Activated T-cell treated with anti-CD3 and anti-CD28 coated beads, Interleukin-2, amount 50 U/mL, for 72 hours (primary cell): ENCODE measurements at places on chromosomes 2 and 18. TPM values are rescaled to one million over a fixed set of nuclear protein-coding genes. Genes with fewer than 3 reads are reported as not detected.
A peak's percentile ranks its signal among the peaks of the same experiment; 100 is the strongest.

The OSBPL6 gene
- 6.1 TPM for total RNA-seq

The LAMA1 gene
- total RNA-seq, result not detected

The TRIB2 gene
- total RNA-seq, result 2.4 TPM

The TRIP12 gene
- total RNA-seq, result 250 TPM

The CERKL gene
- total RNA-seq, result 0.07 TPM

The PLCL1 gene
- total RNA-seq, result 2.8 TPM

The NEU2 gene
- total RNA-seq, result not detected

The CDH7 gene
- not detected for total RNA-seq

The LRRTM4 gene
- not detected for total RNA-seq

The ABHD3 gene
- total RNA-seq, result 28.9 TPM

DNA sequence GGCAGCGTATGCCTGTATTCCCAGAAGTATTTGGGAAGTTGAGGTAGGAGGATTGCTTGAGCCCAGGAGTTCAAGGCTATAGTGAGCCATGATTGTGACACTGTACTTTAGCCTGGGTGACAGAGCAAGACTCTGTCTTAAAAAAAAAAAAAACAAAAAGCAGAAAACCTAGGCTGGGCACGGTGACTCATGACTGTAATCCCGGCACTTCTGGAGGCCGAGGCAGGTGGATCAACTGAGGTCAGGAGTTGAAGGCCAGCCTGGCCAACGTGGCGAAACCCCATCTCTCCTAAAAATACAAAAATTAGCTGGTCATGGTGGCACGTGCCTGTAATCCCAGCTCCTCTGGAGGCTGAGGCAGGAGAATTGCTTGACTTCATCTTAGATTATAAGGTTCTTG, 46.4 kb downstream of the MTA3 start:
- DNase-seq, result no peak

- no peak for DNase-seq
Observed at GRCh38 chr2:176383836-176384442, 114.7 kb downstream of the MTX2 start.

GRCh38 chr2:11215407-11215806, 60.1 kb downstream of the SLC66A3 start:
- DNase-seq, result no peak

- no peak for DNase-seq
Observed at GRCh38 chr2:240463866-240464481, 28.5 kb downstream of the GPC1 start.

DNA sequence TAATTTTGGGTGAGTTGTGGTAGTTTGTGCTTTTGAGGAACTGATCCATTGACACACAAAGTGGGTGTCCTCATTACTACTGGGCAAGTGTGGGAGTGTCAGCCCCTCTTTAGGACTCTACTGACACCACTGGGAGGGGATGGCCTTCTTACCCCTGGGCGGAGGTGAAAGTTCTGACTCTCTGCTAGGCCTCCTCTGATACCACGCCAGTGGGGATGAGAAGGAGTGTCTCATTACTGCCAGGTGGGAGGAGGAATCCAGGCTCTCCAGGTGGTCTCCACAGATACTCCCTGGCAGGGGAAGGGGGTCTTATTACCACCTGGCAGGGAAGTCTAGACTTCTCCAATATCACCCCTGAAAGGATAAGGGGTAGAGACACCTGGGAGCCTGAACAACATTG, 9.1 kb downstream of the LCLAT1 start:
- DNase-seq, result no peak

GRCh38 chr18:49855711-49856415, 42.5 kb upstream of the ACAA2 start:
- no peak for DNase-seq

GRCh38 chr2:196376984-196377877, 205.9 kb upstream of the STK17B start:
- DNase-seq, result peak; percentile 37

GRCh38 chr2:109646961-109647360, 32.8 kb downstream of the SOWAHC start:
- no peak for DNase-seq

DNA sequence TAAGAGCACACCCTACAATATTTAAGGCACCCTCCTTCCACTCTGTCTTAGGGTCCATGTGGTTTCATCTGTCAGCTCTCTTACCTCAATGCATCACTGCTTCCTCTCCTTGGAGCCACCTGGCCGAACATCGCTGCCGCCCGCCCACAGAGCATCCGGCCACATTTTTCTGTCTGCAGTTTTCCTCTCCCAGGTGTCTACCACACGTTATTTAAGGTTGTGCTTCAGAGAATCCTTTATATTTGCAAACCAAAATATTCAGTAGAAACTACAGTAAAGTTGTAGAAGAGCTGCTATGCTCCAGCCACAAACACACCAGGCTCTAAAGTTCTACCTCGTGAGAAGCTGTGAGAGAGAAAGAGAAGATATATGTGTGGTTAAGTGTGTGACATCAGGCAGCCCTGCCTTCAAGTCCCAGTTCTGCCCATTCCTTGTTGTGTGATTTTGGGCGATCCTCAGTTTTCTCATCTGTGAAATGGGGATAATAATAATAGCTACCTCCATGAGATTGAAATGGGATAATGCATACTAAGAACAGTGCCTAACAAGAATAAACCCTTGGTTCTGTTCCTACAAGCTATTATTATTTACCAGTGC, 4.9 kb upstream of the STK17B start:
- DNase-seq, result peak; percentile 81

- DNase-seq, result no peak
Observed at GRCh38 chr2:21270708-21271122, 146.9 kb downstream of the TDRD15 start.

- no peak for DNase-seq
Observed at GRCh38 chr2:185990861-185991525, 252.4 kb downstream of the FSIP2 start.

DNA sequence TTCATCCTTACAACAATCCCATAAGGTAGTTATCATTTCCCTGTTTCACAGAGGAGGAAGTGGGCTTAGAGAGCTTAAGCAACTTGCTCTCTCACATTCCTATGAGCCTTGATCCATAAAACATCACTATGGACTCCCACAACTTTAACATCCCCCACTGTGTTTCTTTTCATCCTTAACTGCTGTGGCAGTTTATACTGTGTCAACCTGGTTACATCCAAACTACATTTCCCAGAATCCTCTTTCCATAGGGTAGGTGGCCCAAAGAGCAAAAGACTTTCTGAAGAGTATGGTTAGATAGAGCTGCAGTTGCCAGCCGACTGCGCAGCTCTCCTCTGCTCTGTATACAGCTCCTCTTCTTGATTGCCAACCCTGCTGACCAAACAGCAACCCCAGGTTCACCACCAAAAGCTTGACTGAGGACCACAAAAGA, 22.5 kb downstream of the MAP3K2 start:
- no peak for DNase-seq

DNA sequence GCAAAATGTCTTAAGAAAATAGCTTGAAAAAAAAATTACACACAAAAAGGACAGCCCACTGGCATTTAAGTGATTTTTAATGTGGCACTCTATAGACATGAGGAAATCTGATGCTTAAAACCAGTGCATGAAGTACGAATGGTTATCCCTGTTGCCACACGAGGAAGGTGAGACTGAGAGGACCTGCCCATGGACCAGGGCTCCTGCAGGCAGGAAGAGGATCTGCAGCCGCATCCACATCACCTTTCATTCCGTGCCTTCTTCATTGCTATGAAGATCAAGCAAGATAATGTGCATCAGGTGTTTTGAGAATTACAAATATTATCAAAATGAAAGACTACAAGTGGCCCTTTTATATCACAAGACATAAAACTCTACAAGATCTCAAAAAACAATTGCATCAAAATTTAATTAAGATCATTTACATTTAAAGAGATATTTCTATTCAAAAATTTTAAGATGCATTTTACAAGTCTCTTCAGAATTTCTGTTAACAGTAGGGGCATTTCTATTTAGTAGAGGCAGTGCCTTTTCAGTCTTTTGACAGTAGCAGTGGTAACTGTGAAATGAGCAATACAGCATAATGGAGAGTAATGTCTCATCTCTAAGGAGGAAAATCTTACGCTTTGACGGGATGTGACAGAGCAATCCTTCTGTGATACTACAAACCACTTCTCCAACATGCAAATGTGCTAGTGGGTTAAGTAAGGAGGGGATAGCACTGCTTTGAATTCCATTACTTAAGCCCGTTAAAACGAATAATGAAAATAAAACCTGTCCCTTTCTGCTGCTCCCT, 83.4 kb downstream of the SLC5A7 start:
- DNase-seq, result no peak

GRCh38 chr2:47601568-47601967, 181.4 kb upstream of the MSH6 start:
- DNase-seq, result no peak

GRCh38 chr18:74334242-74334893, 18.7 kb downstream of the C18orf63 start:
- DNase-seq, result no peak

DNA sequence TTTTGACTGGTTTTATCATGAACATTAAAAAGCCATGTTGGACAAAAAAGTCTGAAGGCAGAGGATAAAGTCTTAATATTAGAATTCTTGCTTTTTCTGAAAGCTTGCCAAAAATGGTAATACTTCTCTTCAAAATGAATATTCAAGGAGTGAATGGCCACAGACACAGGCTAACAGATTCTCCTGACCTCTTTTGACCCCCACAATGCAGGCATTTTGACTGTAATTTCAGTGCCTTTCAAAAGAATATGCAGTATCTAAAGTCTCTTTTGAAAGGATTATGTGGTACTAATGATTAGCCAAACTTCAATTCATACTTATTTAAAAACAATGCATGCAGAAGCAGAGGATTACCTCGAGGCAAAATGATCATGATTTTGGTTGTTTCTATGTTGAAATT, 557.8 kb upstream of the GCFC2 start:
- no peak for DNase-seq

- no peak for DNase-seq
Observed at GRCh38 chr18:8951491-8951890, 151.0 kb upstream of the NDUFV2 start.
